Placental pericyte (primary cell): ENCODE measurements at places on chromosomes 1 and 21. TPM values are rescaled to one million over a fixed set of nuclear protein-coding genes. Genes with fewer than 3 reads are reported as not detected.

The SLC2A5 gene
- 0.86 and 2.6 TPM in 2 replicates for total RNA-seq

The C1orf141 gene
- not detected in 2 replicates for total RNA-seq

The ILDR2 gene
- under 0.01 and 0.14 TPM in 2 replicates for total RNA-seq

The TRAPPC3 gene
- 93.6 and 96.5 TPM in 2 replicates for total RNA-seq

The S100A5 gene
- 1.1 TPM in 1 of 2 replicates, not detected in the other for total RNA-seq

The LCE1A gene
- not detected in 2 replicates for total RNA-seq

The TMEM63A gene
- total RNA-seq, result 21.2 and 29.9 TPM in 2 replicates

The GLIS1 gene
- total RNA-seq, result 0.86 TPM in 1 of 2 replicates, not detected in the other

The ADCY10 gene
- under 0.01 and 0.22 TPM in 2 replicates for total RNA-seq

The FCGR2B gene
- 0.14 TPM in 1 of 2 replicates, not detected in the other for total RNA-seq

The LAPTM5 gene
- 0.43 TPM in 1 of 2 replicates, not detected in the other for total RNA-seq

The SMIM1 gene
- 1.1 and 2.6 TPM in 2 replicates for total RNA-seq

The MYOG gene
- not detected in 2 replicates for total RNA-seq

The CSMD2 gene
- total RNA-seq, result 0.88 and 1.6 TPM in 2 replicates

The HAPLN2 gene
- total RNA-seq, result not detected in 2 replicates

The CELSR2 gene
- 1.3 and 1.8 TPM in 2 replicates for total RNA-seq

The ZMYND12 gene
- total RNA-seq, result 0.14 and 0.66 TPM in 2 replicates

The CD48 gene
- total RNA-seq, result not detected in 2 replicates

The HSD11B1 gene
- 11.6 and 18.6 TPM in 2 replicates for total RNA-seq
